ENCODE measurements at places on chromosomes 2 and 18.

DNA sequence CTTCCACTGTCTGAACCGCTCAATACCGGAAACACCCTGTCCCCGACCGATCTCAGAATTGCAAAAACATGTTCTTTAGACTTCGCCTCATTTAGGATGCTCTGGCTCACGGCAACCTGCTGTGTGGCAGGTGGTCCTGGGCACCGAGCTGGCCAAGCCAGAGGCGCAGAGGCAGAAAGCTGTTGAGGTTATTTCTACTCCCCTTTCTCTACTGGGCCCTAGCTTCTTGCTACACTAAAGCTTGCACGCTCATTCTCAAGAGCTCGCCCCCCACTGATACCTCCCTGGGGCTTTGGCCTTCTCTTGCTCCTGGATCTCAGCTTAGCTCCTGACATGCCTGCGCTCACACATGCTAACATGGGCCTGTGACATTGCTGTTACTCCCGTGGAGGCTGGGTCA is 417.4 kb downstream of the LPIN1 start:
- DNase-seq = no peak

- no peak for DNase-seq
Measured at GRCh38 chr2:109312902-109313301, 183.9 kb downstream of the SH3RF3 start.

DNA sequence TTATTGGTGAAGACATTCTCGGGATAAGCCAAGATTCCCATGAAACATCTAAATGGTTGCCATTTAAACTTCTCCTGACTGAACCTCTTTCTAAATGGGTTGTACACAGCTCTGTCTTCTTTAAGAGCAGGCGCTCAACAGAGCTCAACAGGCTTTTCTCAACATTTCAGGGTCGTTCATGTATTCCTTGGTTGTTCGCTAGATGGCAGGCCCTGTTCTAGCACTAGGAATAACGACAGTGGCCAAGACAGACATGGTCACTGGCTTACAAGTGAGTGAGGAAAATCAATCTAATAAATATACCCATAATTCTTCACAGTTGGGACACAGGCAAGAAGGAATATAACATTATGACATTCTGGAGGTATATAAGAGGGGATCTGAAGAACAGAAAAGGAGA is 154.5 kb downstream of the SMAD2 start:
- peak; percentile 32 for DNase-seq

DNA sequence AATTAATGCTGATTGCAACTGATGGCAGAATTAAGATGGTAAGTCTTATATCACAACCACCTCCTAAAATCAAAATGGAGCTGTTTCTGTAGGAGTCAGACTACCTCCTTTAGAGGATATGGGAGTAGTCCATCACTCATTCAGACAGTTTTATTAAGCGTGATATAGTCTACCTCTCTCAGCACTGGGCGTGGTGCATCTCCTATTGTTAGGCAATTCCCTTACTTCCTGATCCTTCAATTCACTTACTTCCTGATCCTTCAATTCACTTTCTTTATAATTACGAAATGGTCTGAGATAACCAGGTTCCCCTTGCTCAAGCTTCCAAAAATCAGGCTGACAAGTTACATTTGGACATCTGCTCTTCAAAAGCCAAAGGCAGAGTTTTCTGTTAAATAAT is 31.9 kb downstream of the ATP8B1 start:
- no peak for DNase-seq

DNA sequence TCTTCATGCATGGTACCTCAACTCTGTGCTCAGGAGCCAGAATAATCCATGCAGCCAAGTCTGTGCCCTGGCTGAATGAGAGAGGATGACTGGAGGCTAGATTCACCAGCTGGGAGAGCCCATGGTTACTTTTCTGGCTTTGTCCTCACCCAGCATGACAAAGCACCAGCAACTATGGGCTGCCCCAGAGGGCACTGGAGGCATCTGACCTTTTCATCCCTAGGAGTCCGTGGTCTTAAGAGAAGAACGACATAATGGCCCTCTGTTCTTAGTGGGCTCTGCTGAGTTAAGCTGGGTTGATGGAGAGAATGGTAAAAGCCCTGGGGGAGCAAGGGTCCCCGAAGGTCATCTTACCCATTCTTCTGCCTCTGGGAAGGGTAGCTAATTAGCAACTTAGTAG is 54.6 kb upstream of the TNP1 start:
- DNase-seq = no peak

All from midbrain (tissue), 1 donor.